ENCODE measurements at places on chromosomes 11 and 22. TPM values are rescaled to one million over a fixed set of nuclear protein-coding genes. Genes with fewer than 3 reads are reported as not detected.

- peaks cover 25% of the 10 kb centered on the region for H3K4me1 ChIP-seq
- peaks cover 36% of the 10 kb centered on the region for H3K36me3 ChIP-seq
- H3K27ac ChIP-seq = peak overlapping the region; percentile 79
These were observed 2.3 kb downstream of the CTSC start for GRCh38 chr11:88335284-88335683.

- H3K27ac ChIP-seq = peak overlapping the region; percentile 56
- no peaks in the 10 kb centered on the region for H3K27me3 ChIP-seq
These were observed 86.2 kb downstream of the RPL27A start for GRCh38 chr11:8768625-8769333.

GRCh38 chr11:17207317-17208256 is at the start of gene PIK3C2A:
PIK3C2A (minus strand) TSS chr11:17207986; CDS start chr11:17169741, 38,245 bp downstream.
- peak within 1 kb of the TSS; percentile 97 for H3K4me3 ChIP-seq
- no peaks in the 10 kb centered on the region for H3K27me3 ChIP-seq
- H3K27ac ChIP-seq = peak within 1 kb of the TSS; percentile 98
- peak; percentile 96 for DNase-seq
- peaks cover 21% of the 10 kb centered on the region for H3K4me1 ChIP-seq

Gene FBLN1
- 271 TPM for total RNA-seq

- H3K4me3 ChIP-seq = no peak overlapping the region
- H3K4me1 ChIP-seq = peaks cover 59% of the 10 kb centered on the region
- H3K27me3 ChIP-seq = no peaks in the 10 kb centered on the region
- peaks cover 16% of the 10 kb centered on the region for H3K36me3 ChIP-seq
- no peak for DNase-seq
These were observed 304.6 kb downstream of the CADM1 start for GRCh38 chr11:115199481-115200069.

DNA sequence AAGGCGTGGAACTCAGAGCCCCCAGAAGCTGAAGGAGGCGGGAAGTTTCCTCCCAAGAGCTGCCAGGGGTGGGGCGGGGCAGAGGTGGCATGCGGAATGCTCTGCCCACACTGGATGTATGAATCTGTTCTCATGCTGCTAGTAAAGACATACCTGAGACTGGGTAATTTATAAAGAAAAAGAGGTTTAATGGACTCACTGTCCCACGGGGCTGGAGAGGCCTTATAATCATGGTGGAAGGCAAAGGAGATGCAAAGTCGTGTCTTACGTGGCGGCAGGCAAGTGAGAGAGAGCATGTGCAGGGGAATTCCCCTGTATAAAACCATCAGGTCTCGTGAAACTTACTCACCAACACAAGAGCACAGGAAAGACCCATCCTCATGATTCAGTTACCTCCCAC is 57.6 kb downstream of the SMIM38 start:
- no peak overlapping the region for H3K27ac ChIP-seq
- peaks cover 10% of the 10 kb centered on the region for H3K27me3 ChIP-seq
- H3K4me3 ChIP-seq = no peak overlapping the region
- H3K36me3 ChIP-seq = peaks cover 1% of the 10 kb centered on the region
- peaks cover 20% of the 10 kb centered on the region for H3K4me1 ChIP-seq

DNA sequence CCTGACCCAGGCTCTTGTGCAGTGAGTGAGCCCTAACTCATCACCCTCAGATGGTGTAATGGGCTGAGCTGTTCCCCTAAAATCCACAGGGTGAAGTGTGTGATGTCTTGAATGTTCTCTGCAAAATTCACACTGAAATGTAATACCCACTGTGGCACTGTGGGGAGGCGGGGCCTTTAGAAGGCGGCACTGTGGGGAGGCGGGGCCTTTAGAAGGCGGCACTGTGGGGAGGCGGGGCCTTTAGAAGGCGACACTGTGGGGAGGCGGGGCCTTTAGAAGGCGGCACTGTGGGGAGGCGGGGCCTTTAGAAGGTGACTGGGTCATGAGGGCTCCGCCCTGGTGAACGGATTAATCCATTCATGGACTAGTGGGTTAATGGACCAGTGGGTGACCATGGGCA is 33.0 kb downstream of the CHID1 start:
- H3K4me3 ChIP-seq = no peak overlapping the region
- no peaks in the 10 kb centered on the region for H3K27me3 ChIP-seq
- peaks cover 7% of the 10 kb centered on the region for H3K36me3 ChIP-seq
- peaks cover 7% of the 10 kb centered on the region for H3K4me1 ChIP-seq

Data from type B pancreatic cell (in vitro differentiated cells).